CD8-positive, alpha-beta memory T cell (primary cell): ENCODE measurements at places on chromosomes 7 and 10.

GRCh38 chr7:154776350-154776749 is 226.6 kb downstream of the PAXIP1 start:
- no peak for DNase-seq

DNA sequence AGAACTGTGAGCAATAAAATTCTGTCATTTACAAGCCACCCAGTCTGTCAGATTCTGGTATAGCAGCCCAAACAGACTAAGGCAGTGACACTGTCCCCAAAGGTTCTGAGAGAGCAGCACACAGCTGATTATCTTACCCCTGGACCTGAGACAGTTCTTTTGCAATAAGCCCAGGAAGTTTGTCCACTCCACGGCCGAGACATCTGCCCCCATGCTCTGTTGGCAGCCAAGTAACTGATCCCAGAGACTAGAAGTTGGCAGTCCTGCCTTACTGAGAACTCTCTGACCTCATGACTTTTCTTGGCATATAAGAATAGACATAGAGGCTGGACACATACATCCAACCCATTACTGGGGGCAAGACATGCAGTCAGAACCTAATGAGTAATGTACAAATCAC is 243.0 kb upstream of the GRB10 start:
- DNase-seq, result no peak

- no peak for DNase-seq
These were observed 78.4 kb downstream of the CTBP2 start for GRCh38 chr10:125081931-125082330.

DNA sequence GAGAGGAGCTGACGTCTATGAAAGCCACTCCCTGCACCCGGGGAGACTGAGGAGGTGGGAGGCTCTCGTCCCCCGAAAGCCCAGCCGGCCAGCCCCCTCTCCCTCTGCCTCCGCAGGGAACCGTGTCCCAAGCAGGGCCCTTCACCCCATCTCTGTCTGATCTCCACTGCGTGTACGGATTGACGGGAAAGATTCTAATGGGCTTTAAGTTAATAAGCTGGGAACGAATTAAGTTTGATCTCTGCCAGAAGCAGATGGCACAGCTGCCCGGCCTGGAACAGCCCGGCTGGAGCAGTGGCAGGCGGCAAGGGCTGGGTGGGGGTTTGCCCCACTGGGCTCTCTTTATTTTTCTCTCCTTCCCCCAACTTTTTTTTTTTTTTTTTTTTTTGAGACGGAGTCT is 6.1 kb upstream of the SLC29A4 start:
- DNase-seq, result no peak

- no peak for DNase-seq
These were observed 109.6 kb upstream of the FAM20C start for GRCh38 chr7:82757-83155.

- no peak for DNase-seq
These were observed 98.3 kb downstream of the MKI67 start for GRCh38 chr10:128027822-128028507.

GRCh38 chr10:62590306-62590705 is 214.2 kb upstream of the ADO start:
- DNase-seq, result no peak

GRCh38 chr7:129684777-129685176 is 73.3 kb downstream of the NRF1 start:
- no peak for DNase-seq

DNA sequence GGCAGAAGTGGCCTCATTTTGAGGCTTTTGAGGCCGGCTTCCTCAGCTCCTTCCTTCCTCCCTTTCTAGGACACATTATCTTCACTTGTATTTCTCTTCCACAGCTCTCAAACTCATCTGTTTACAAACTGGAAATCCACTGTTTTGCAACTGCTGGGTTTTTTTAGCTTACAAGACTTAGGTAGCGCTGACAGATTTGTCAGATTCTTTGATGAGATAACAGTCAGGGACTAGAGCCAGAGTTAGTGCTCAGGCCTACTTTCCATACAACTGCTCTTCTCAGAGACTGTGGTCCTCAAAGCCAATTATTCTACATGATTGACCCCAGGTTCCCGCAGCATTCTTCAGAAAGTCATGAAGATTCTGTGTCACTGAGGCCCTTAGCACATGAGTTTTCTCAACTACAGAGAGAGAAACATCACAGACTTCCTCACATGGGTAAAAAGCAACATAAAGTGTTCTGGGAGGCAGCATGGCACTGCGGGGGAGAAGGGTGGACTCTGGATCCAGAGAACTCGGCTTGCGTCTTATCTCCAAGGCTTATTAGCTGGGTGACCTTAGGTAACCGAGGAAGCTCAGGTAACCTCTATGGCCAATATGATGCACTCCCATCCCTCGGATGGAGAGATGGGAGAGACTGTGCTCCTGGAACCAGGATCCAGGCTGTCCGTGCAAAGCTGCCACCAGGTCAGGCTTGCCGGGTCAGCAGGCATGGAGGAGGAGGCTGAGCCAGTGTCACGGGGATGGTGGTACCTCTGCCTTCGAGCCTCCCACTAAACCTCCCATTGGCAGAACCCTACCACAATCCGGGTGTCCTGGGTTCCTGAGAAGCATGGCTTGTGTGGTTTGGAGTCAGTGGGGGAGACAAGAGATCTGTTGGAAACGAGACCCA is 10.5 kb downstream of the DDC start:
- DNase-seq, result no peak

DNA sequence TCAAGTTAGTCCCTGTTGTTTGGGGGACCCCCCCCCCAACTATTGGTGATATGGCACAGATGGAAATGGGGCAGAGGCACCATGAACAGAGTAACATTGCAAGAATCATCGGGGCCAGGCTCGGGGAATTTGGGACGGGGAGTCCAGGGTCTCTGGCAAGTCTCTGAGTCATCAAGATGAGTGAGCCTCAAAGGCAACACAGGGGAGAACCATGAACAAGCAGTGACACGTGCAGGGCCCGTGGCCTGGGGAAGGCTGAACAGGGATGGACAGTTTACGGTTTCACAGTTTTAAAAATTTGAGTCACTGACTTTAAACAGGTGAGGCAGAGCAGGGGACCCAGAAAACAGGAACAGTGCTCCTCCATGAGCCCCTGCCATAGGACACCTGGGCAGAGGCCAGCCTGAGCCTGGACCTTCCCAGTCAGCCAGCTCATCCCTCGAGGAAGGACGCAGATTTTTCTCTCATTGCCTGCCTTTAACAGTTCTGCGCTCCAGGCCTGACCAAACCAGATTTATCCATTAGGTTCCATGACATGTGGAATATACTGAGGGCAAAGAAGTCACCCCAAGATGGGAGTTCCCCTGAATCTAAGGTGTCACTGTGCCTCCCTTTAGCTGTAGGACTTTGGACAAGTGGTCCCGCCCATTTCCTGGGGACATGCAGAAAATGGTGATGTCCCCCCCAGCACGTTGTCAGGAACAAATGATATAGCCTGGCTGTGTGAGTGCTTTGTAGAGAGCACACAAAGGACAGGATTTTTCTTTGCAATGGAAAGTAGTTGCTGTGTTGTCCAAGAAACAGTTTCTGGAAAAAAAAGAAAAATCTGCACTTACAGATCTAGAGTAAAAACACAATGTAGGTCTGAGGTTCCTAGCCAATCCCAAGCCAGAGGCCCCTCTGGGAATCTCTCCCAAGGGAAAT is 23.8 kb downstream of the CHST15 start:
- no peak for DNase-seq

- DNase-seq, result no peak
These were observed 5.7 kb downstream of the HIP1 start for GRCh38 chr7:75732764-75733630.

GRCh38 chr10:44049301-44050015 is 335.4 kb downstream of the CXCL12 start:
- no peak for DNase-seq

- no peak for DNase-seq
These were observed 154.0 kb downstream of the CAMK1D start for GRCh38 chr10:12503311-12503710.

GRCh38 chr7:50204581-50204980 is 99.9 kb upstream of the IKZF1 start:
- no peak for DNase-seq

DNA sequence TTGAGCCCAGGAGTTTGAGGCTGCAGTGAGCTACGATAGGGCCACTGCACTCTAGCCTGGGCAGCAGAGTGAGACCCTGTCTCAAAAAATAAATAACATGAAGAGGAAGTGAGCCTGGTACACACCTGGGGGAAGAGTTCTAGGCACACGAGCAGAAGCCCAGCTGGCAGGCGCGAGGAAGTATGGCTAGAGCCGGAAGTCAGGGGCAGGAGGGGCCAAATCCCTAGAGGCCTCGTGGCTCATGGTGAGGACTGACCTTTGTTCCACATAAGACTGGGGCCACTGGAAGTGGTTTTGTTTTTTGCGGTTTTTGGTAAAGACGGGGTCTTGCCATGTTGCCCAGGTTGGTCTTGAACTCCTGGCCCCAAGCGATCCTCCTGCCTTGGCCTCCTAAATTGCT is 117.6 kb downstream of the HIP1 start:
- no peak for DNase-seq

GRCh38 chr10:34413756-34414587 is 401.1 kb downstream of the PARD3 start:
- no peak for DNase-seq

DNA sequence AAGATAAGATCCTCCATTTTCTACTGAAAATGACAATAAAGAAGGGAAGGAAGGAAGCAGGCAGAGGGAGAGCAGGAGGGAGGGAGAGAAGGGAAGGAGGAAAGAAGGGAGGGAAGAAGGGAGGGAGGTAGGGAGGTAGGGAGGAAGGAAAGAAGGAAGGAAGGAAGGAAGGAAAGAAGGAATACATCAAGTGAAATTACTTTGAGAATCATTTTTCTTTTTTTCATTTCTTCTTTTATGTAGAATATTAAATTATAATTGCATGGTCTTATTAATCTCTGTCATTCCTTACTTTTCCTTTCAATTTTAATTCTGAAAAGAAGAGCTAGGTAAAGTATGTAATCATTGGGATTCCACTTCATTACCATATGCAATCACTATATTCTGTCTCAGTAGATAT is 97.8 kb downstream of the PLXDC2 start:
- DNase-seq, result no peak

DNA sequence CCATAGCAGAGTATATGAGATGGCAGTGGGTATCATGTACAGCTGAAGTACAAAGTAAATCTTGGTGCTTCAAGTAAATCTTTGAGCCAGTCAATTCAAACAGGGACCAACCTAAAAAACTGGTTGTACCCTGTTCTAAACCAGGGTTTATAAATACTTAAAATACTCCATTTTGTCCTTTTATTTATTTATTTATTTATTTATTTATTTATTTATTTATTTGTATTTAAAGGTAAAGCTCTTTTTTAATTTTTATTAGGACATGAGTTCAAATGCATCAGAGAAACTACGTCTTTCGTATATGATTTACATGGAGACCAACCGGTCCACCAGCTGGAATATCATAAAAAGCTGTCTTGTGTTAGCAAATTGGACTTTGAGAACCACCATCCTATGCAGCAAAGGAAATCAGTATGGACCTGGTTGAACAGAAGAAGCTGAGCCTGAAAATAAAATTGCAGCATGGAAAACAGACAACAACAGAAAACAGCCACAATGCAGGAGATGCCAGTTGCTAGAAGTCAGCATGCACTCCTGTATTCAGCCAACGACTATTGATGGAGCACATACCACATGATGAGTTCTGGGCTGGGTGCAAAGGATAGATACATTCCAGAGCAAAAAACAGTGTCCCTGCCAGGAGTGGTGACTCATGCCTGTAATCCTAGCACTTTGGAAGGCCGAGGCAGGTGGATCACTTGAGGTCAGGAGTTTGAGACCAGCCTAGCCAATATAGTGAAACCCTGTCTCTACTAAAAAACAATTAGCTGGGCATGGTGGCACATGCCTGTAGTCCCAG is 60.0 kb downstream of the PLXNA4 start:
- no peak for DNase-seq

- no peak for DNase-seq
These were observed at the start of gene CALD1 for GRCh38 chr7:134778941-134779740. Gene CALD1 (plus strand): TSS chr7:134779634. CDS start chr7:134867734, 88,100 bp downstream.

DNA sequence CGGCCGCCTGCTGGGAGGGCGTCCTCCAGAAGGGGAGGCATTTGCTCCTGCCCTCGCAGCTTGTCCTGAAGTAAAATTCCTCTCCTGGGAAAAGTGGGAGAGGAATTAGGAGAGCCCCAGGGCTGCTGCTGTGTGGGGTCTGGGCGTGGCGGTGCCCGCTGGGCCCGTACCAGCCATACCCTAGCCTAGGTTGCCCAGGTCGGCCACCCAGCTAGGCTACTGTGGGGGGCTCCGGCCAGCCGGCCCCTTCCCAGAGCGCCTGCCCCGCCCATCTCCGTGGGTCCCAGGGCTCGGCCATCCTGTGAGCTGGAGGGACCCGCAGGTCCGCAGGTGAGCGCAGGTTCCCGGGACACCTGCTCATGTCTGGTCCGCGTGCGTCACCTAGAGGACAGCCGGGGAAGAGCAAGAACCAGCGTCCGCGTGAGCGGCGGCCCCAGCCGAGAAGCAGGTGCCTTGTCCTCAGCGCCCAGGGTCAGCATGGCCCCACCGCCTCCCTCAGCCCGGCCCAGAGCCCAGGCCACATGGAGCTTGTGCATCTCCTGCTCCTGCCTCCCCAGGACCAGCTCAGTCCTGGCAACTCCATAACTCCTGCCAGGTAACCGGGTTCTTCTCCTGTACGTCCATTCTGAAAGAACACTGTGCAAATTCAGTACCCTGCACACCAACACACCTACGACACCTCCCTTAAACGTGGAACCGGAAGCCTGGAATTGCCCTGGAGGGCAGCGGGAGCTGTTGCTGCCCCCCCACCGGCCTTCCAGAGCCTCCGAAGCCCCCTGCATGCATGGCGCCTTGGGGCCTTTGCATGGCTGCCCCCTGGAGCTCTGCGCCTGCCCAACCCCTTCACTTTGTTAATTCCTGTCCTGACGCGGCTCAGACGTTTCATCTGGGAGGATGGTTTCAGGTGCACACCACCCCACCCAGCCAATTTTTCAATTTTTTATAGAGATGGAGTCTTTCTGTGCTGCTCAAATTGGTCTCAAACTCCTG is 22.8 kb upstream of the FOXL3 start:
- no peak for DNase-seq

DNA sequence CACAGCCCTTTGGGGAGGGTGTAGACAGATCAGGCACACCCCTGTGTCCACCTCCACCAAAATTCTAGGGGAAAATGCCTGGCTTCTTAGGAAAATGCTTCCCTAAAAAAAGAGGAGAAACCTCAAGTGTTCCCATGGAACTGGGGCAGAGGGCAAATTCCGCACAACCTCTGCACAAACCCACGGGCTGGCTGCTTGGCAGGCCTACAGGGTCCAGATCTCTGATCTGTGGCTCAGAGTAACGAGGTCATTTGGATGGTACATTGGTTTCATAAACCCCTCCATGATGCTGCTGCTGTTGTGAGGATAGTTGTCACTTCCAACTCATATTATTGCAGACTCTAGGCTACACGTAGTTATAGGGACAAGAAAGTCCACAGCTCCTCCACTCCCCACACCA is 16.0 kb downstream of the LGI1 start:
- no peak for DNase-seq

- DNase-seq, result no peak
These were observed 53.7 kb upstream of the AHR start for GRCh38 chr7:17244786-17245185.
